ENCODE measurements at places on chromosomes 12 and 14. TPM values are rescaled to one million over a fixed set of nuclear protein-coding genes. Genes with fewer than 3 reads are reported as not detected.

The NYNRIN gene
- 8.6 TPM for total RNA-seq

The SMAGP gene
- total RNA-seq: 25.2 TPM

The KRT79 gene
- not detected for total RNA-seq

The ADGRD1 gene
- total RNA-seq: not detected

DNA sequence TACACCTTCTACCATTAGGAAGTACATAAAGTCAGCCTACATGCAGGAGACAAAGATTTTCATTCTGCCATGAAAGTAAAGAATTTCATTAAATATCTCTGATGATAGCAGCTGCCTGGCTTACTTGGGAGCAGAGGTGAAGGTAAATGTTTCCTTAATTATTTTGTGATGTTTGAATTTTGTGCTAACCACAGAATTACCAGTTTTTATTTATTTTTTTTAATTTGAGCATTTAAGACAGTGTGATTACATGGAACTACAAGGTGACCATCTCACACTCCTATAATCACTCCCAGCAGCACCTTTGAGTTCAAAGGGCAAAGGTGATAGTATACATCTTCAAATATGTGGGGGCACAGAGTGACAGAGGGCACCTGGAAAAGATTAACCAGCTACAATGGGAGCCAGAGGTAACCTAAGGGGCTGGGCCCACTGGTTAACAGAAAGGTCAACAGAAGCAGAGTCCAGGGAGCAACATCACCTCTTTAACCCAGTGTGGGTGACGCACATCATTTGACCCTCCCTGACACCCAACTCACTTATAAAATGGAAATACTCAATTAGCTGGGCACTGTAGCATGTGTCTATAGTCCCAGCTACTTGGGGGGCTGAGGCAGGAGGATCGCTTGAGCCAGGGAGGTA is 65.0 kb downstream of the GCH1 start:
- no peak overlapping the region for H3K4me3 ChIP-seq
- DNase-seq: no peak
- no peaks in the 10 kb centered on the region for H3K4me1 ChIP-seq

DNA sequence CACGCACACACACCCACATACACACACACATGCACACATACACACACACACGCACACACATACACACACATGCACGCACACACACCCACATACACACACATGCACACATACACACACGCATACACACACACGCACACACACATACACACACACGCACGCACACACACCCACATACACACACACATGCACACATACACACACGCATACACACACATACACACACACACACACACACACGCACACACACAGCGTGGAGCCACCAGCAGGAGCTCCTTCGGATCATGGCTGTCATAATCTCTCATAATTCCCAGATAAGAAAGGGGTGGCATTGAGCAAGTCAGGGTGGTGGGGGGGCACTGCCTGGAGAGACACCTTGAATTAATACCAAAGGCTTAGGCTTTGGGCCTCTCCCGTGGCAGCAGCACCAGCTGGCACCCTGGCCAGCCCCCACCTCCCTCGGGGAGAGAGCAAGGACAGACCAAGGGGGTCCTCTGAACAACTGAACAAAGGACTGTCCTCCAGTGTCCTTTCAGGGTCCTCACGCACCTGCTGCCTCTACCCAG is 21.9 kb downstream of the ANO2 start:
- H3K36me3 ChIP-seq: no peaks in the 10 kb centered on the region
- no peak overlapping the region for H3K4me3 ChIP-seq
- no peaks in the 10 kb centered on the region for H3K4me1 ChIP-seq
- H3K27me3 ChIP-seq: peaks cover 38% of the 10 kb centered on the region
- no peak overlapping the region for H3K27ac ChIP-seq
- DNase-seq: no peak

- peaks cover 18% of the 10 kb centered on the region for H3K4me1 ChIP-seq
- peak overlapping the region; percentile 81 for H3K27ac ChIP-seq
- H3K4me3 ChIP-seq: no peak overlapping the region
Observed at GRCh38 chr12:95412482-95413311, 61.3 kb upstream of the METAP2 start.

- H3K4me3 ChIP-seq: no peak overlapping the region
- no peaks in the 10 kb centered on the region for H3K27me3 ChIP-seq
- H3K4me1 ChIP-seq: peaks cover 16% of the 10 kb centered on the region
- no peaks in the 10 kb centered on the region for H3K36me3 ChIP-seq
- H3K27ac ChIP-seq: no peak overlapping the region
Observed at GRCh38 chr12:2319737-2320506, 267.1 kb downstream of the CACNA1C start.

DNA sequence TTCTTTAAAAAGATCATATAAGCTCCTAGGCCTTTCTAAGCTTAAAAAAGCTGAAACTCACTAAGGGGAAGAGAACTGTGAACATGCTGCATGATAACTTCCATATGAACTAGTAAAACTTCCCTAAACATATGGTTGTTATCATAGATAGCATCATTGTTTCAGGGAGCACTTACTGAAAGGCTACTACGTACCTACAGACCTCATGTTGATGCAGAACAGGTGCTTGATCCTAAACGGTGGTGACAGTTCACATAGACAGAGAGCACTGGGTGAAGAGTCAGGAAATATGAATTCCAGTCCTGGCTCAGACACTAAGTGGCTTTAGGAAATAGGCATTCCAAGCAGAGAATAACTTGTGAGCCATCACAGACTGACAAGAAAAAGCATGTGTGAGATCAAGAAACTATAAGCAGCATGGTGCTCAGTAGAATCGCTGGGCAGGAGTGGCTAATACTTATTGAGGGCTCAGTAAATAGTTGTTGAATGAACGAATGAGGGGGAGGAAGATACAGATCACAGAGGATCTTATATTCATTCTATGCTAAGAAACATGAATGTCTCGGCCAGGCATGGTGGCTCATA is 78.4 kb upstream of the NUDT4 start:
- H3K36me3 ChIP-seq: no peaks in the 10 kb centered on the region
- no peaks in the 10 kb centered on the region for H3K27me3 ChIP-seq
- H3K4me1 ChIP-seq: no peaks in the 10 kb centered on the region
- no peak overlapping the region for H3K4me3 ChIP-seq
- DNase-seq: no peak

GRCh38 chr12:71440763-71441748 is 1.5 kb downstream of the LGR5 start:
- peaks cover 12% of the 10 kb centered on the region for H3K4me1 ChIP-seq
- no peak for DNase-seq
- H3K27me3 ChIP-seq: no peaks in the 10 kb centered on the region
- H3K27ac ChIP-seq: no peak overlapping the region
- no peaks in the 10 kb centered on the region for H3K36me3 ChIP-seq
